Left kidney (tissue), 8 donors: ENCODE measurements at places on chromosomes 11 and 22.

- no peak for DNase-seq
Measured at GRCh38 chr22:41288245-41288946, 2.4 kb upstream of the RANGAP1 start.

GRCh38 chr22:32042924-32043323, at the start of gene SLC5A1:
Gene SLC5A1 (plus strand): TSS chr22:32043261. CDS start chr22:32043282, 21 bp downstream.
- no peak for DNase-seq

GRCh38 chr11:40328890-40329614, 1130.4 kb downstream of the LRRC4C start:
- peak; percentile 42 for DNase-seq

DNA sequence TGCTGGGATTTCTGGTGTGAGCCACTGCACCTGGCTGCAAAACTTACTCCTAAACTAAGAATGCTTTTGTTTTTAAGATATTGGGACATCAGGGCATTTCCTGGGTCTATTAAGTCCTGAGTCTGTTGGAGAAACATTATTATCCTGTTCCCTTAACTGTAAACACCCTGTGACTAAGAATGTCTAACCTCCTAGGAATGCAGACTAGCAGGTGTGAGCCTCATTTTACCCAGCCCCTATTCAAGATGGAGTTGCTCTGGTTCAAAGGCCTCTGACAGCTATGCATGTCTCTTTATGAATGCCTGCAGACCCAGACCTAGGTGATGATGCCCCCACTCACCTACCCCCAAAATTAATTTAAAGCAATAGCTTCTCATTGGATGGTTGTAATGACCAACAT, 46.2 kb downstream of the DEPDC5 start:
- DNase-seq = no peak

GRCh38 chr11:130162733-130163132, 3.2 kb downstream of the ST14 start:
- DNase-seq = no peak

DNA sequence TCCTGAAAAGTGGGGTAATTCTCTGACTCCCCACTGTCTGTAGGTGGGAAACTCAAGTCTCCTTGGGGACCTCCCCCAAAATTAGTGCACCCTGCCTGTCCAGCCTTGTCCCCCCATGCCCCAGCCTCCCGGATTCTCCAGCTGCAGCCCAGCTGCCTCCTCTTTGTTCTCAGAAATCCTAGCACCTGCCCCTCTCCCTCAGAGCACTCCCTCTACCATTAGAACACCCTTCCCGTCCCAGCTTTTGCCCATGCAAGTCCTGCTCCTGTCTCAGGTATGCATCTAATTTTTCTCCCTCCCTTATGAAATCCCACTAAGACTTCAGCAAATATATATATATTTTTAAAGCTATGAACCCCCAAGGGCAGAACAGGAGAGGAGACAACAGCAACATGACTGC, 37.3 kb downstream of the LRFN4 start:
- DNase-seq = no peak

- DNase-seq = no peak
Measured at GRCh38 chr22:46036558-46037408, 59.8 kb upstream of the WNT7B start.

DNA sequence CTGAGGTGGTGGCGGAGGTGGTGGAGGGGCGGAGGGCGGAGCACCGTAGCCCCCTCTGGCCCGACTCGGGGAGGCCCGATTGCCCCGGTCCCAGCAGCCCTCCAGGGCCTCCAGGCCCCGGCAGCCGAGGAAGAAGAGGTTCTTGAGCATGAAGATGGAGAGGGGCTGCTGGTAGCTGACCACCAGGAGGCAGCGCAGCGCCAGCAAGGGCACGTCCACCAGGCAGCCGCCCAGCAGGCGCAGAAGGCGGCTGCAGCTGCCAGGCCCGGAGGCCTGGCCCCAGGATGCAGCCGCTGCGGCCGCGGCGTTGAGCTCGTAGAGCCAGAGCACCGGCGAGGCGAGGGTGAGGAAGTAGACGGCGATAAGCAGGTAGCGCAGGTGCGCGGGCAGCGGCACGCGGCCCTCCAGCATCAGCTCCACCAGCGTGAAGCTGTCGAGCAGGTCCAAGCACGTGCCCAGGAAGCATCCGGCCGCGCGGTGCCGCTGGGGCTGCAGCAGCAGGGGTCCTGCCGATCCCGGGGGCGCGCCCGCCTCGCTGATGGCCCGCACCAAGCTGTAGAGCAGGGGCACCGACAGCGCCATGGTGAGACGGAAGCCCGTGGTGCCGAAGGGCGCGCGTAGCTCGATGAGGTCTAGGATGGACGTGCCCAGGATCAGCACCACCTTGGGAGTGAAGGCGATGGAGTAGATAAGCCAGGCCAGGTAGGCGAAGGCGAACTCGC, 1.5 kb downstream of the TMEM121B start:
- no peak for DNase-seq

GRCh38 chr11:73324665-73325035, 16.6 kb downstream of the ARHGEF17 start:
- no peak for DNase-seq

DNA sequence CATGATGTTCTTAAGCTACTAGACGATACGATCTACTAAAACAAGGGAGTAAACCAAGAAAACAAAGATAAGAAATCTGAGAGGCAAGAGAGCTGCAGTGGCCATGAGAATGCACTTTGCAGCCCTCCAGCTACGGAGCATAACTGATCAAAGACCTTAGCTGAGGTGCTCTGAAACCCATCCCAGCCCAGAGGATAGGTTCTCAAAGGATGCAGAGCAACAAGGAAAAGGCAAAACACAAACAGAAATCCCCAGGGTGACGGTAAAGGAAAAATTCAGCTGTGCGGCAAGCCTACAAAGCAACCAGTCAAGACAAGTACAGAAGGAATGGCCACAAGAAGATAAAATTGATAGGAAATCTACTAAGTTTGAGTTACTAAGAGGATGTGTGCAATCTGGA, 32.5 kb upstream of the CFAP300 start:
- DNase-seq = no peak

DNA sequence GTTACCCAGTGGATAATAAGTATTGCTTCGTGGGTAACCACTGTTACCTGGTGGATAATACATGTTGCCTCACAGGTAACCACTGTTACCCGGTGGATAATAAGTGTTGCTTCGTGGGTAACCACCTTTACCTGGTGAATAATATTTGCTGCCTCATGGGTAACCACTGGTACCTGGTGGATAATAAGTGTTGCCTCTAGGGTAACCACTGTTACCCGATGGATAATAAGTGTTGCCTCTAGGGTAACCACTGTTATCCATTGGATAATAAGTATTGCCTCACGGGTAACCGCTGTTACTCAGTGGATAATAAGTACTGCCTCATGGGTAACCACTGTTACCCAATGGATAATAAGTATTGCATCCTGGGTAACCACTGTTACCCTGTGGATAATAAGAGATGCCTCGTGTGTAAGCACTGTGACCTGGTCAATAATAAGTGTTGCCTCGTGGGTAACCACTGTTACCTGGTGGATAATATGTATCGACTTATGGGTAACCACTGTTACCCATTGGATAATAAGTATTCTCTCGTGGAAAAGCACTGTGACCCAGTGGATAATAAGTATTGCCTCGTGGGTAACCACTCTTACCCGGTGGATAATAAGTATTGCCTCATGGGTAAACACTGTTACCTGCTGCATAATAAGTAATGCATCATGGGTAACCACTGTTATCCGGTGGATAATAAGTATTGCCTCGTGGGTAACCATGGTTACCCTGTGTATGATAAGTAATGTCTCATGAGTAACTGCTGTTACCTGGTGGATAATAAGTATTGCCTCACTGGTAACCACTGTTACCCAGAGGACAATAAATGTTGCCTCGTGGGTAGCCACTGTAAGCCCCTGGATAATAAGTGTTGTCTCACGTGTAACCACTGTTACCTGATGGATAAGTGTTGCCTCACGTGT, 20.1 kb upstream of the NXPE4 start:
- no peak for DNase-seq

- DNase-seq = no peak
Measured at GRCh38 chr22:28435140-28435768, 244.4 kb downstream of the TTC28 start.

GRCh38 chr22:27466229-27466628, 335.3 kb downstream of the MN1 start:
- DNase-seq = no peak

GRCh38 chr11:103631841-103632240, 404.6 kb upstream of the DDI1 start:
- no peak for DNase-seq

DNA sequence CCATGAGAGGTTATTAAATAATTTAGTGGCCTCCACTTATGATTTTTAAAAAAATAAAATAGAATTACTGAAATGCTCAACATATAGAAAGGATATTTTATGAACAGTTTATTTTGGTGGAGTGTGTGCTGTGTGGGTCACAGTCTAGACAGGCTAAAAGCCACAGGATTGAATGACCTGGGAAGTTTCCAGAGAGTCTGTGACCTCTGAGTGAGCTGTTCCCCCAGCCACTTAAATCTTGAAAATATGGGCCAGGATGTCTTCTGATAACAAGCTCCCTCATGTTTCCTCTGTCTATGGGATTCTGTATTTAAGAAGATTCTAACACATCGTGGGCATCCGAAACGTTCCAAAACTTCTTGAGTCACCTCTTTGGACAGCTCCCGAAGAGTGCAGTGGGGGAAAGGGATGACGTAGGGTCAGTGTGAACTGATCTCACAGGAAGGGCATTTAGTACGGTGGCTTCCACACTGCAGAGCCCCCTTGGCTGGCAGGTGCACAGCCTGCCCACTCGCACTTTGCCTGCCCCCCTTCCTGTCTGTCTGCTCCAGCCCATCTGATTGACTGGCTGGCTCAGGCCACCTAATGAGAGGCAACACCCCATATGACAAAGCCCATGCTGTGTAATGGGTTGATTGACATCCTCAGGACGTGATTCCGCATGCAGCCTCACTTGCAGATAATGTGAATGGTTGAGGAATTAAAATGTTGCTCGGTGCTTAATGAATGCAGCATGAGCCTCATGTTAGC, 97.4 kb downstream of the NTM start:
- DNase-seq = no peak

DNA sequence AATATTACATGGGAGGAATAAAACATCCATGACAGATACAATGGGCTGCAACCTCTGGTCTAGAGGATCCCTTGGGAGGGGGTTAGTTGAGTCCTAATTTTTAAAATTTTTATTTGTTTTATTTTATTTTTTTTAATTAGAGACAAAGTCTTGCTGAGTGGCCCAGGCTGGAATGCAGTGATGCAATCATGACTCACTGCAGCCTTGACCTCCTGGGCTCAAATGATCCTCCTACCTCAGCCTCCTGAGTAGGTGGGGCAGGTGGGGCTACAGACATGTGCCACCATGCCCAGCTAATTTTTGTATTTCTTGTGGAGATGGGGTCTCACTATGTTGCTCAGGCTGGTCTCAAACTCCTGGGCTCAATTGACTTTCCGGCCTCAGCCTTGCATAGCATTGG, 43.1 kb downstream of the FDX1 start:
- DNase-seq = no peak

DNA sequence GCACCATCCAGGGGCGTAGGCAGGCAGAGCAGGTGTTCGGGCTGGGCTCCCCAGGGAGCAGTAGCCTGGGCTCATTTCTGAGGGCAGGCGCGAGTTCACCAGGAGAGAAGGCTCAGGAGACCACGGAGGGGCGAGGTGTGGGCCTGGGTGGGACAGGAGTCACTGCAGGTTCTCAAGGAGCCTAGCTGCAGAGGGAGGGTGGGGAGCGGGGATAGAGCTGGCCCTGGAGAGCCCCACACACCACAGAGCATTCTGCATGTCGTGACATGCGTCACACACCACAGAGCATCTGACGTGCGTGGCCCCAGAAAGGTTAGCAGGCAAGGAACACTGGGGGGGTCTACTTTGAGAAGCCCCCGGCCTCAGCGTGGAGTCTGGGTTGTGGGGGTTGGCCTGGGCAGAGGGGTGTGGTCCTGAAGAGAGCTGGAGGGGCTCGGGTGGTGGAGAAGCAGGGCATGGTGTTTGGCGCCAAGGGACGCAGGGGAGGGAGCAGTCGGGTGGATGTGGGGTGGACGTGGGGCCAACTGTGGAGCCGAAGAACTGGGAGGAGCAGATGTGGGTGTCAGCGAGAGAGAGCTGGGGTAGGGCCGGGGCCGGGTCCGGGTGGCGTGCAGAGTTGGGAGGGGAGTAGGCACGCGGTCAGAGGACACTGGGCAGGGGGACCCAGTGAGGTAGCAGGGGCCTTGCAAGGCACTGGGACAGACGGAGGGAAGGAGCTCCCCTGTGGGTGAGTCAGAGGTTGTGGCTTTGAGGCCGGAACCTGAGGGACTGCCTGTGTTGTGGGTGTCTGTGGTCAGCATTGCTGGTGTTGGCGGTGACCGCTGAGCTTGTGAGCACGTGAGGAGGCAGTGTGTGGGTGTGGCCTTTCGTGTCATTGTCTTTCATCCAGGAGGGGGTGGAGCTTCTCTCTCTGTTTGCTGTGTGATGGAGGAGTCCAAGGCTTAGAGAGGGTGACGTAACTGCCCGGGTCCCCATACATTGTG, 25.5 kb downstream of the CTTN start:
- DNase-seq = no peak

- no peak for DNase-seq
Measured at GRCh38 chr22:41565403-41566054, 4.7 kb downstream of the CSDC2 start.

GRCh38 chr11:92136797-92137196, 87.8 kb upstream of the FAT3 start:
- DNase-seq = no peak

DNA sequence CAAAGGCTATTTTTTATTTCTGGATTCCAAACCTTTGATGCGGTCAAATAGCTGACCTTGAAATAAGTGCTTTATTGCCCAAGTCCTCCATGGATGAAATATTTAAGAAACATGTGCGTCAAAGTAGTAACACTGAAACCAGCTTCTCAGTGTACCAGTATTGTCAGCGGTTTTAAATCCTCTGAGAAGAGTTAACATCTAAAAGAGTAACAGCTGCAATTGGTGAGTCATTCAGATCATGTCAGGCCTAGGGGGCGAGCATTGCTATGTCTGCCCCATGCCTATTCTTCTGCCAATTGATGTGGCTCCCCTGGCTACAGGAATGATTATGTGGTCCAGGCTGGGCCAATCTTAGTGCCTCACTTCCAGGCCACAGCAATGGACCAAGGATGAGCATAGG, 263.3 kb upstream of the SORL1-AS1 start:
- DNase-seq = no peak

- no peak for DNase-seq
Measured at GRCh38 chr11:11980200-11980599, 28.2 kb downstream of the DKK3 start.

- no peak for DNase-seq
Measured at GRCh38 chr22:23068096-23068831, 2.1 kb upstream of the GNAZ start.

GRCh38 chr11:1558775-1559110, 13.3 kb downstream of the DUSP8 start:
- no peak for DNase-seq
